ENCODE measurements at places on chromosomes 5 and 9. TPM values are rescaled to one million over a fixed set of nuclear protein-coding genes. Genes with fewer than 3 reads are reported as not detected.
A peak's percentile ranks its signal among the peaks of the same experiment; 100 is the strongest.

- no peak for DNase-seq
Observed at GRCh38 chr9:72200452-72200851, 51.2 kb downstream of the GDA start.

DNA sequence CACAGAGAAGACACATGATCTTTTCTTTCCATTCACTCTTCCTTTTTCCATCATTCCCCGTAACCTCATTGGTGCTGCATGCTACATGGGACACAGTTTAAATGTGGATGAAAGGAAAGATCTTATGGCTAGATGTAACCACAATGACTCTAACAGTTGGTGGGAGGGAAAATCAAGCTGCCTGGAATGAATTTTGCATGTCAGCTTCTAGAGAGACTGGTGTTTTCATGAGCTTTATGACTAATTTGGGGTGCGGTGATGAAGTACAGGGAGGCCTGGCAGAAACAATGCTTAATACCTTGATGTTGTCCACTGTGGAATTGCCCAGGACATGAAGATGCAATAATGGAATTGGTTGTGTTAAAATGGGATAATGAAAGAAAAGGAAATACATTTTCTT is 55.9 kb upstream of the MYO10 start:
- no peak for DNase-seq

GRCh38 chr9:132099741-132100407 is 20.2 kb upstream of the MED27 start:
- DNase-seq = no peak

The C9 gene
- not detected for total RNA-seq

- no peak for DNase-seq
Observed at GRCh38 chr5:4627929-4628328, 512.2 kb upstream of the ADAMTS16 start.

DNA sequence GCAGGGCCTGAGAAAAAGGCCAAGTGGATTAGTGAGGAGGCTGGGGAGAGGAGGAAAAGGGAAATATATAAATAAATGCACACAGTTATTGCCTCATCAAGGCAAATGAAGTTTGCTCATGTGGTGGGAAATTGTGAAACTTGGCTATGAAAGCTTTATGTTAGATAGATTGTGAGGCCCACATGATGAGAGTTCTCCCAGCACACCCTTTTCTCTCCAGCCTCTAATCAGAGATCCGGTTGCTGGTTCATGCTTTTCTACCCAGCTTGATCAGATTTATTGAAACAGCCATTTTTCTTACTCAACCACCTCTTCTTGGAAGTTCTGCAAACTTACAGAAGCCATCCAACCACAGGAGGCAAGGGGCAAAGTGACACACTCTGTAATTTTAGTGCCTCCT is 125.8 kb upstream of the KLF4 start:
- DNase-seq = no peak

GRCh38 chr5:14528926-14529325 is 52.7 kb upstream of the OTULINL start:
- DNase-seq = no peak

The BARHL1 gene
- not detected for total RNA-seq

GRCh38 chr5:168658394-168658793 is 79.2 kb upstream of the PANK3 start:
- DNase-seq = no peak

GRCh38 chr9:2180154-2180553 is 165.0 kb downstream of the SMARCA2 start:
- DNase-seq = no peak

DNA sequence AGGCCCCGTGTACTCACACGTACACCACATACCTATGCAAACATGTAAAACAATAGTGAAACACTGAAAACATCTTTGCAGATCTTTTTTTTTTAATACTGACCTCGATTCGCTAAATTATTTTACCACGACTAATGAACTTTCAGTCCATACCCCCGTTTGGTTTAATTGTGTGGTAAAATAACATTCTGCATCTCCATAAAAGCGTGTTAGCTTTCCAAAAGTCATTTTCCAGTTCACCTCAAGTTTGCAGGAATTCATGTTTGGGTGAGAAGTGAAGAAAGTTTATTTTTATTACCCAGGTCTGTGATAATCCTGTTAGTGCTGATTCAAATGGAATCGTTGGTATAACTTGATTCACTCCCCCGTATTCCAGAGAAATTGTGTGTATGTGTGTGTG is 652 bp downstream of the ARSK start:
- DNase-seq = no peak

- DNase-seq = no peak
Observed at GRCh38 chr9:88829276-88829675, 162.0 kb upstream of the S1PR3 start.

DNA sequence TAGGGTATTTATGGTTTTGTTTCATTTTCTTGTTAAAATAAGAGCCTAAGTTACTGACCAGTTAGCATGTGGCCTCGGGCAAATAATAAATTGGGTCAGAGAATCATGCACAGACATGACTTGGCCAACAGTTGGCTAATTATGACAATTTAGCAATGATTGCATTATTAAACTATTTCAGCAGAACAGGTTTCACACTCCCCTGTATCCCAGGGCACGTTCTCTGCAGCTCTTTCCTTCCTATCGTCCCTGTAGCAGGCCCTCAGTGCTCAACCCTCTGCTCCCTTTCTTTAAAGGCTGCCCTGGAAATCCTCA is 167.9 kb downstream of the TSSK1B start:
- no peak for DNase-seq

The PCDHB13 gene
- total RNA-seq = 2.8 TPM

GRCh38 chr5:77306531-77306930 is 96.1 kb downstream of the PDE8B start:
- no peak for DNase-seq

GRCh38 chr5:34790069-34790468 is 48.9 kb upstream of the TTC23L start:
- no peak for DNase-seq

- peak; percentile 26 for DNase-seq
Observed at GRCh38 chr5:178413988-178414387, 176.2 kb downstream of the COL23A1 start.

- DNase-seq = no peak
Observed at GRCh38 chr5:144108131-144108530, 62.3 kb downstream of the YIPF5 start.

The C9orf43 gene
- 0.45 TPM for total RNA-seq

- no peak for DNase-seq
Observed at GRCh38 chr9:5489630-5490490, 20.5 kb upstream of the PDCD1LG2 start.

- peak; percentile 83 for DNase-seq
Observed at GRCh38 chr9:124786881-124787573, 10.1 kb downstream of the OLFML2A start.

The IL4 gene
- total RNA-seq = not detected

DNA sequence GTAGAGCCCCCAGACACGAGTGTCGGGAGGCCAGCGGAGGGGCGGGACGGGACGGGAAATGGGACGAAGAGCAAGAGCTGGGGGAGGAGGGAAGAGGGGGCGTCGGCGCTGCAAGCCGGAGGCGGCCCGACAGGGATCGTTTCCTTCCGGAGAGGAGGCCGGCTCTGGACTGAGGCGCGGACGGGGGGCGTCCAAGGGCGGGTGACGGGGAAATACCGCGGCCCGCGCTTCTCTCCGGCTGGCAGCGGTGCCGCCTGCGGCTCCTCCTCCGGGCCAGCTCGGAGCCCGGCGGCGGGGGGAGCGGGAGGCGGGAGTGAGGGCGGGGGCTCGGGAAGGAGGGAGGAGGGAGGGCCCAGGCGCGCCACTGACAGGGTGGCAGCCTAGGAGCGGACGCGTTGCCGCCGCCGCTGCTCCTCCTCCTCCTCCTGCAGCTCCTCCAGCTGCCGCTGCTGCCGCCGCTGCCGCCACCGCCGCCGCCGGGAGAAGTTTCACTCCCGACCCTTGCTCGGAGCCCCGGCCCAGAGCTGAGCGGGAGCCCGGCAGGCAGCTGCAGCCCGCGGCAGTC is at the start of gene CHSY3:
CHSY3 (plus strand) TSS at position 364 of the 565 bp plus-strand sequence.
- peak; percentile 92 for DNase-seq

GRCh38 chr9:123749580-123750202 is 180.2 kb downstream of the DENND1A start:
- no peak for DNase-seq

DNA sequence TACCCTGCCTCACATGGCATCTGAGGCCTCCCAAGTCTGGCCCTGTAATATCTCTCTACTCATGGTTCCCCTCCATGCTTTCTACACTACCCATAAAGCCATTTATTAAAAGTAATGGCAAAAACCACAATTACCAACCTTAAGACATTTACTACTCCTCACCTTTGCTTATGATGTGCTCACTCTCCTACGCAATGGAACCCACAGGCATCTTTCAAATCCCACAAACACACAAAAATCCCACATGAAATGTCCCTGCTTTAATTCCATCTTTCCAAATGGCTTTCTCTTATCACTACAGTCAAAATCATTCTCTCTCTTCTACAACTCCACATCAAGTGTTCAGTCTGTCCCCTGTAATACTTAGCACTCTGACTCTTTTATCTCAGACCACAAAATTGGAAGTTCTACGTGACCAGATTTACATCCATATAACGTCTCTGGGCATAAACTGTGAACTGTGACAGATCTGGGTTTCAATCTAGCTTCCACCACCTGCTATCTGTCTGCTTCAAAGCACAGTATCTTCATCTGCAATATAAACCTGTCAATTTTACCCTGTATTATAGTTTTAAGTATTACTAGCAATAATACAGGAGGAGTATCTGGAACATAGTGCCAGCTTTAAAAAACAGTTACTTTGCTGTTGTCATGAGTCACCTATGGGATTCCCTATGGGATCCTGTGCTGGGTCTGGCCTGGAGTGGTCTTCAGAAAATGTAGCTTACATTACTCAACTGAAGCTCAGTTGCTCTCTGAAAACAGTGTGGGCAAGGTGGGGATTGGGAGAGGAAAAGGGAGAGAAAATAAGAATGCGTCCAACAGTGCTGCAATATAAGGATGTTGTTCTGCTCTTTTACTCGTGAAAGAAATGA is 137.1 kb upstream of the TRIM32 start:
- no peak for DNase-seq

- DNase-seq = no peak
Observed at GRCh38 chr9:123637945-123638634, 282.1 kb downstream of the CRB2 start.

The MARCOL gene
- total RNA-seq = not detected

DNA sequence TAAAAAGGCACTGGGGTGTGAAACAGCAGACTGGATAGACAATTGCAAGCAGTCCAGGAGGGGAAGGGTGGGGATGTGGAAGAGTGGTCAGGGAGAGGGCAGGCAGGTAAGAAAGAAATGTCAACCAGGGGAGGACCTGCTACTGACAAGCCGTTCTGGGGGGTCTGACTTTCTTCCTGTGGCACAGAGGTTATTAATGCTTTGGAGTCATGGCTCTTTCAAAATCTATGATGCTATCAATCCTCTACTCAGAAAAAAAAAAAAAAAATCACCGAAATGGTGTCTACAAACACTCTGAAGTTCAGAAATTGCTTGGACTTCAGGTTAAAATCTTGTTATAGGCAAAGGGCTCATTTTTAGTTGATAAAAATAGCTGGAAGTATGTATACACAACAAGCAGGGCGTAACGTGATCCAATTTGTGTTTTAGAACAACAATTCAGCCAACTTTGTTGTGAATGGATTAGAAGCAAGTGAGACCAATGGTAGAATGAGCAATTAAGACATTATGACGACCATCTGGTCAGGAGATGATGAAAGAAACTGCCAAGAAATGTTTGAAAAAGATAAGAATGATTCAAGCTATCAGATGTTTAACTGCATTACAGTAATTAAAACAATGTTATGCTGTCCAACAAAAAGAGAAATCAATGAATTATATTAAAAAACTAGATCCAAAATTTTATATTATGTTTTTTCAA is 255.2 kb downstream of the DEPDC1B start:
- no peak for DNase-seq

The AUH gene
- total RNA-seq = 21.9 TPM

- DNase-seq = peak; percentile 69
Observed at GRCh38 chr5:6746244-6746643, 33.0 kb downstream of the TENT4A start.

- DNase-seq = no peak
Observed at GRCh38 chr9:972501-973294, 3.8 kb upstream of the DMRT3 start.

DNA sequence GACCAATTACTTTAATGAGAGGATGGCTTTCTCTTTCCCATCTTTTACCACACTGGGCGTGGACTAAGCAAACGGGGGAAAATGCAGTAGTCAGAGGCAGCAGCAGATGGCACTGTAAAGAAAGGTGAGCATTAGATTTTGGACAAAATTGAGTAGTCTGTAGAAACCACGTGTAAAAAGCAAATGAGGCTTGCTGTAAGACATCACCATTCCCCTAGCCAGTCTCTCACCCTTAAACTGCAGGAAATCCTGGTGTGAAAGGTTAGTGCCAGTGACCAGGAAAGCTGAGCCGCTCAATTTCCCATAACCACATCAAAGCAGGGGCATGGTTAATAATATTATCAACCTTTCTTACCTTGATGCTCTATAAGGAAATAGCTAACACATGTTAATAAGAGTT is 31.8 kb downstream of the SPATA31C2 start:
- no peak for DNase-seq

DNA sequence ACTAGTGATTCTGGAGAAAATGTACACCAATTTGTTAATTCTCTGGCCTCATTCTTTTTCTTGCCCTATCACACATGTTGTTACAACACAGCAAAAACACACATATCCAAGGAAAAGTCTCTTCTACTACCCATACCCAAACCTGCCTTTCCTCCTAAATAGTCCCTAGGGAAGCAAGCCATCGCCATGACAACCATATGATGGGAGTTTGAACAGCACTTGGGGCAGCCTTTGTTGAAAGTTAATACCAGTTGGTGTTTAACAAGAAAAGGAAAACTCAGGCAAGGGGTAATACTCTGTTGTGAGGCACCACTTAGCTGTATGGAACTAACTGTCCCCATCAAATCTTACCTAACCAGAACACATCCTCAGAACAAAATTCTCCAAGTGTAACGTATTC is 1.7 kb downstream of the TRPM3 start:
- DNase-seq = no peak

All from mesenteric fat pad (tissue), 1 donor.